Cerebellum (tissue), 4 donors: ENCODE measurements at places on chromosomes 5 and 9.

DNA sequence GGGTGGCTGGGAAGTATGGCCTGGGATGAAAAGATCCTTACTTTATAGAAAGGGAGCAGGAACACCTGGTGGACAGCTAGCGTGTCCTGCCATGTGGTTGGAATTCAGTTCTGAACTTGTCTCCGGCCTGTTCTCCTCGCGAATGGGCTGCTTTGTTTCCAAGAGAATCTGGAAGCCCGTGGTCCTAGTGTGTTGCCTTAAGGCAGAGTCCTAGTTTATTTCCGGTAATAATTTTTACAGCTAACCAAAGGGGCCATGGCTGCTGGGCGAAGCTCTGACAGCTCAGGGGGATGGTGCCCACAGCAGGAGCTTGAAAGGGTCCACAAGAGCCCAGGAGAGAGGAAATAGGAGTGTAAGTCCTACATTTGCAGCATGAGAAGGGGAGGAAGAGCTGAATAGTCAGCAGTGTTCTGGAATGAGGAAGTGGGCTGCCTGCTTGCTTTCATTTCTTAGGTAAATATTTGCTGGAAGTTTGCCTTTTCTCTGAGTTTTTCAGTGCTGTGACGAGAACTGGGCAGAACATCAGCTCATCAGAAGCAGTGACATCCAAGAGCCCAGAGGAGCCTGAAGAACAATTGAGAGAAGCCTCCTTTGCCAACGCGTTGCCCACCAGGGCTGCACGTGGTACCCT, 13.1 kb upstream of the IGFBPL1 start:
- no peak for DNase-seq

GRCh38 chr9:134195558-134195957, 31.2 kb upstream of the RNU6ATAC start:
- no peak for DNase-seq

DNA sequence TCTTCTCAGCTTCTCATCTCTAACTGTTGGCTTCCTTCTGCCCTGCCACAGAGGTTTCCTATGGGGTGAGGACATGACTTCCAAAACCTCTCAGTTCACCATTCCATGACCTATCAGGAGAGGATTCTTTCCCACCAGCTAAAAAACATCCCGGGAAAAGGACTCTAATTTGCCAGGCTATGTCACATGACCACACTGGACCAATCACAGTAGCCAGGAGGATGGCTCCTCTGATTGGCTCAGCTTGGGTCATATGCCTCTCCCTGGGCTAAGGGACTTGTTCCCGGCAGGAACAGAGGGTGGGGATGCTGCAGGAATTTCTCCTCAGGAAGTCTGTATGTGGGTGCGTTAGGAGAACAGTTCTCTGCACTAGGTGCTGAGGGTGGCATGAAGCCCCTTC, 40.3 kb upstream of the XPA start:
- DNase-seq: peak; percentile 14

GRCh38 chr9:108569624-108570023, 286.2 kb downstream of the ACTL7B start:
- DNase-seq: no peak

GRCh38 chr9:114462791-114463190, 42.5 kb downstream of the WHRN start:
- no peak for DNase-seq

DNA sequence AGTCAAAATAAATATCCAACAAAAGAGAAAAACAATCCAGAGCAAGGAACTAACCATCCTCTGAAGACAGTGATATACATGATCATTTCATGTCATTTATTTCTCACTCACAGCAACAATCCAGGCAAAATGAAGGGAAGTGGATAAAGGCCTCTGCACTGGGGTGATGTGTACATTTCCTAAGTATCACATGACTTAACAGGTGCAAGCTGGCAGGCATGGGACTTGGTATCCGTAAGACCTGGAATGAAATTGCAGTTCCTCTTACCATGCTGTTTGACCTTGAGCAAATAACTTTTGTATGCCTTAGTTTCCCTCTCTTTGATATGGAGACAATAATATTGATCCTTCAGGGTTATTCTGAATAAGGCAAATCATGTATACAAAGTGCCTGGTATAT, 77.6 kb downstream of the PRLR start:
- no peak for DNase-seq

GRCh38 chr5:3217771-3218495, 377.7 kb upstream of the IRX1 start:
- DNase-seq: no peak

GRCh38 chr5:1510151-1510561, 13.6 kb downstream of the LPCAT1 start:
- DNase-seq: no peak

DNA sequence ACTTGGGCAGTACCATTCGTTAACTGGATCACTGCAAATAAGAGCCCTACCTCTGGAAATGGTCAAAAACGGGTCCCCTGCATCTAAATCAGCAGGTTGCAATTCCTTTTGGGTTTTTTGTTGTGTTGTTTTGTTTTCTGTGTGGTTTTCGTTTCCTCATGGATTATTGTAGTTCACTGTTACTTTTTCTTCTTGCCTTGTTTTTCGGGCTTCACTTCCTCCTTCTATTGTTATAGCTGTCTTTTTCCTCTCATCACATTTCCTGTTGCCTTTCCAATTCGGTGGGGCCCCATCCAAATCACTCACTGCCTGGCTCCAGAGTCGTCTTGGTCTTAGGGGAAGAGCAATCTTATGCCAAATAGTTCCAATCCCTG, 8.7 kb upstream of the SSBP2 start:
- no peak for DNase-seq

GRCh38 chr9:35859310-35859989, 10.8 kb downstream of the OR13J1 start:
- DNase-seq: peak; percentile 87

DNA sequence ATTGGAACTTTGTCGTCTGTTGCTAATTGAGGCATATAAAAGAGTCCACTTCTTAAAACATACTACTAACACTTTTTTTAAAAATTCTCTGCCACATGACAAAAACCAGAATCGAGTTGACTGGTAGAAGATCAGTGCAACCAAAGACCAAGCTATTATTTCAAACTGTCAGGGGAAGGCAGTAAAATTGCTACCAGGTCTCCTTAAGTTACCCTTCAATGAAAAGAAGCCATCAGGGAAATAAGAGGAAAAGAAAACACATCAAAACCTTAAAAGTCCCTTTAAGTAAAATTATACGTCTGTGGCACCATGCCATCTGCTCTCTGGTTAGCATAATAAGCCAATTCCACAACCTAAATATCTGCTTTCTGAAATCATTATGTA, 9.6 kb downstream of the ZNF608 start:
- no peak for DNase-seq

- DNase-seq: no peak
Measured at GRCh38 chr5:131976414-131977211, 31.1 kb upstream of the MEIKIN start.

GRCh38 chr9:128091144-128091543, 23.1 kb downstream of the SLC25A25 start:
- DNase-seq: peak; percentile 94

DNA sequence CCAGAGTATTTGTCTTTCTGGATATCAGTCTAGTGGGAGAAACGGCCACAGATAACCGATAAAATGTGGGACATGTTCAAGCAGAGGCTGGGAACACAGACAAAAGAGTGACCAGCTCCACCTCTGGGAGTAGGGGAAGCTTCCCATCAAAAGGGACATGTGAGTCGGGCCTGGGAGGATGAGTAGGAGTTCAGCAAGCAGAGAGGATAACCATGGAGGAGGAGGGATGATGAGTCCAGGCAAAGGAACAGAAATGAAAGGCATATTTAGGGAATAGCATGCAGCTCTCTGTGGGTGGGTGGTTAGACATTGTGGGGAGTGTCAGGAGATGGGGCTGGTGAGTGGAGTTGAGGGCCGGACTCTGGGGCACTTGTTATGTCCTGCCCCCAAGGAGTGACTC, 61.5 kb downstream of the ERGIC1 start:
- no peak for DNase-seq

DNA sequence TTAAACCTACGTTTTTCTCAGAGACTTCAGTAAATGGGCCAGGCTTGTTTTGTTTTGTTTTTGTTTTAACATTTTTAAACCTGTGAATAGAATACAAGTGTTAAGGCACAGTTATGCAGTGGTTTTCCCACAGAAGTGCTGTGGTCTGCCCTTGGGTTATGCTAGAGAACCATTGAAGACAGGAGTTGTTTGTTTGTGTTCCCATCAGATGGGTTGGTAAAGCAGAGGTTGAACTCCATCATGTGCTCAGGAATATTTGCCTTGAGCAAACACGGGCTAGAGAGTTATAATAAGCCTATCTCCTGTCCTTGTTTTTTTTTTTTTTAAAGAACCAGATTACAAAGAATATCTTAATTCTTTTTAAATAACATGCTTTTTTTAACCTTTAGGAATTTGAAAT, 28.5 kb downstream of the RHOBTB3 start:
- DNase-seq: no peak

- DNase-seq: no peak
Measured at GRCh38 chr5:149049371-149049781, 13.5 kb downstream of the SH3TC2 start.

GRCh38 chr5:178279026-178279722, 46.6 kb upstream of the PHYKPL start:
- DNase-seq: no peak

- DNase-seq: no peak
Measured at GRCh38 chr5:23742701-23743100, 235.3 kb downstream of the PRDM9 start.

DNA sequence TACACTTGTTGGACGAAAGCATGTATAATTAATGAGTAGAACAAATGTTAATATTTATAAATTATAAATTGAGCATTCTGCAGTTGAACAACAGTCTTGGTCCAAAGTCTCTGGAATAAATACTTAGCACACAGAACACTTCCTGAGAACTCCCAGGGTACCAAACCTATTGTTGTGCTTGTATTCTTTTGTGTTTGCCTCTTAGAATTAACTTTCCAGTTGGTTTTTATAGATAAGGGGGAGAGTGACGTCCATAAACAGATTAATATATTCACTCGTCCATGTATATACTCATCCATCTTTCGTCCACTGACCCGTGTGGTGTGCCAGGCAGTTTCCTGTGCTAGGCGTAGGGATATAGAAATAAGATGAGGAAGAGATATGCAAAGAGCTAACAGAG, 62.3 kb upstream of the TGFBR1 start:
- DNase-seq: no peak

GRCh38 chr9:91946653-91947488, 3.2 kb downstream of the ROR2 start:
- no peak for DNase-seq

GRCh38 chr5:146334074-146334533, 4.5 kb upstream of the POU4F3 start:
- DNase-seq: no peak

- no peak for DNase-seq
Measured at GRCh38 chr5:39219437-39219836, at the start of gene FYB1. TSS of gene FYB1 (minus strand) at chr5:39219563. CDS start at chr5:39202960, 16,603 bp downstream.

DNA sequence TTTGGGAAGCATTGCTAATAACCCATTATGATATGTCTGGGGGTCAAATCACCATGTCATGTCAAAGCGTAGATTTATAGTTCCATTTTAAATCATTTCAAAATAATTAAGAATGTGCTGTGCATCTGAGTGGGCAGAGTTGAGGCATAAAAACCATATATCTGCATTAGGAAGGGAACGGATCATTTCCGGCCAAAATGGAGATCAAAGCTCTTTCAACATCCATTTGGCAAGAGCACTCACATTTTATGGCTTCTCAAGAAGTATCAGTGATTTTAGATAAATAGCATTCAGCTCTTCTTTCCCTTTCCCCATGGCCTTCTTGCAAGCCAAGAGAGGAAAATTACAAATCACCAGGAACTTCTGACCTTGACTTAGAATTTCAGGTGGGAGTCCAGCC, 89.9 kb downstream of the HSPA4 start:
- DNase-seq: no peak

DNA sequence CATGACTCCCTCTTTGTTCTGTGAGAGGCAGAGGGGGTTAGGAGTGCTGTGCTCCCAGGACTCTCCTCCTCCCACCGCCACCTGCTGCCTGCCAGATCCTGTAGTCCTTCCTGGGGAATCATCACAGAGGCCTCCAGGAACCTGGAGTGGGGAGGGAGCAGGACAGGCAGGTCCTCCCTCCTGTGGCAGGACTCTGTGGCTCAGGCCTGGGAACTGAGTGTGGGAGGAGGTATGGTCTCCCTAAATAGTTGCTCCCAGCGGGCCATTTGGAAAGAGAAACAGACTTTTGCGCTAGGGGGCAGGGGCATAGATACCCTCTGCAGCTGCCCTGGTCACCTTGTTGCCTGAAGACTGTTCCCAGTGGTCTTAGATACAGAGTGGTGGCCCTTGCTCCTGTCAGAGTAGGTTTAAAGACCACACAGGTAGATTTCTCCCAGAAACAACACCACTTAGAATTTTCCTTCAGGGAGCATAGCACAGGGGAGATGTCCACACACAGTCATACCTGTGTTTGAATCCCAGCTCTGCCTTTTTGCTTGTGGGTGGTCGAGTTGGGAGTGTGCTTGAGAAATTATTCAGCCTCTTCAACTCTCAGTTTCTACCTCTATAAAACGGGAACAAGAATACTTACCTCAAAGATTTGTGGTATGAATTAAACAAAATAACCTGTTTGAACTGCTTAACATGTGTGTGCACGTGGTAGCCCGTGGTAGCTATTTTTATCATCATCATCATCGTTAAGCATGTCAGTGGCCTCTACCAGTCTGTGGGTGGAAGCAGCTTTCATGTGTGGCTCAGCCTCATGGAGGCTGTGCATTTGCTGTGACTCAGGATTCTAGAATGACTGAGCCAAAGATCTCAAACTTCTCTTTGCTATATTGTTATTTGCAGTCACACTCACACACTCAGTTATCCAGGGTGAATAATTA, 55.8 kb downstream of the SLC22A5 start:
- DNase-seq: no peak

DNA sequence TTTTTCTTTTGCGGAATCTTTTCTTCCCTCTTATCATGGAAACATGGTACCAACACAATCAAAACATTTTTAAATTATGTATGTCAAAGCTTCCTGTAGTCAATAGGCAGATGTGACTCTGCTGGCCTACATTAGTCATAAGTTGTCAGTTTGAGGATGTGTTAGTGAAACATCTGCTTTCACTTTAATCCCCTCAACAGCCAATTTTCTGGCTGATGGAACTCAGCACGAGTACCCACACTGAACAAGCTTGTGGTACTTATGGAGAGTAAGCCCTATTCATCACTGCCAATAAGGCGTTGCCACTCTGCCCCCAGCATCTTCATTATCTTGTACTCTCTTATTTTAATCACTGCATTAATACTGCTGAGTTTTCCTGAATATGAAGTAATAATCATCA, 1034.4 kb downstream of the CDH9 start:
- DNase-seq: no peak
